PC-9 (cell line): ENCODE measurements at places on chromosomes 16 and 17.

DNA sequence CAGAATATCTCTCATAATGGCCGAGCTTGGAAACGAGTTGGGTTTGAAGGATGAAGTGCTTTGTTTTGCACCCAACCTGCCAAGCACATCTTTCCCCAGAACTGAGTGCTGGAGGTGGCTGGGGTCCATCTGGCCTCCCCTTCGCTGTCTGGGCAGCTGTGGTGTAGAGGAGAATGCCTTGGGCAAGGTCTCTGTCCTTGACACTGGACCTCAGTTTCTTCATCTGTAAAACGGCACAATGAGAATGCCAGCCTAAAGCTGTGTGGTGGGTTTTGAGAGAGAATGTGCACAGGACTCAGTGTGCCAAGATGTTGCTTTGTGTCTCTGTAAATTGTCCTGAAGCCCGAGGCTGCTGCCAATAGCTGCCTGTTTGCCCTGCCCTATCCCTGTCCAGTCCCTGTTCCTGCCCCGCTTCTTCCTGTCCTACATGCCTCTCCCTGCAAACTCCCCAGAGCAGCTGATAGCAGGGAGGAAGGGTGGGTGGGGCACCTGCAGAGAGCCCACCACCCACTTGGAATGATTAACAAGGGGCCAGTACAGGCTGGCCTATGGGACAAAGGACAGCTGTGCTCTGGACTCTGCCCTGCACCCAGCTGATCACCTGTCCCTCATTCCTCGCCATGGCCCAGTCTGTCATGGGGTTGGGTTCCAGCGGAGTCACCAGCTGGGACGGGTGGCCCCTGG lies 15.3 kb downstream of the LASP1 start:
- no peak overlapping the region for H3K4me3 ChIP-seq
- H3K27ac ChIP-seq: no peak overlapping the region
- H3K36me3 ChIP-seq: peaks cover 41% of the 10 kb centered on the region
- peaks cover 39% of the 10 kb centered on the region for H3K4me1 ChIP-seq
- DNase-seq: no peak

DNA sequence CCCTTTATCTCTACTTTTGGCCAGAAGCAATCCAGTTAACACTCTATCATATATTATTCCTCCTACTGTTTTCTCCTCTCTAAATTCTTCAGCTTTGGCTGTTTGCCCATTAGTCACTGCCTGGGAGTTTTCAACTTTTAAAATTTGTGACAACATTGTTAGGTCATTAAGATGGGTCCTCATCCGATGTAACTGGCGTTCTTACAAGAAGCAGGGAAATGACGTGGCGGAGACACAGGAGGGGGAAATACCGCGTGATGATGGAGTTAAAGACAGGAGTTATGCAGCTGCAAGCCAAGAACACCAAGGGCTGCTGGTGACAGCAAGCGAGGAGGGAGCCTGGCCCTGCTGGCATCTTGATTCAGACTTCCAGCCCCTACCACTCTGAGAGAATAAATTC lies 34.8 kb upstream of the CPHXL start:
- DNase-seq: no peak
- H3K4me1 ChIP-seq: no peaks in the 10 kb centered on the region
- no peak overlapping the region for H3K27ac ChIP-seq
- H3K4me3 ChIP-seq: no peak overlapping the region

DNA sequence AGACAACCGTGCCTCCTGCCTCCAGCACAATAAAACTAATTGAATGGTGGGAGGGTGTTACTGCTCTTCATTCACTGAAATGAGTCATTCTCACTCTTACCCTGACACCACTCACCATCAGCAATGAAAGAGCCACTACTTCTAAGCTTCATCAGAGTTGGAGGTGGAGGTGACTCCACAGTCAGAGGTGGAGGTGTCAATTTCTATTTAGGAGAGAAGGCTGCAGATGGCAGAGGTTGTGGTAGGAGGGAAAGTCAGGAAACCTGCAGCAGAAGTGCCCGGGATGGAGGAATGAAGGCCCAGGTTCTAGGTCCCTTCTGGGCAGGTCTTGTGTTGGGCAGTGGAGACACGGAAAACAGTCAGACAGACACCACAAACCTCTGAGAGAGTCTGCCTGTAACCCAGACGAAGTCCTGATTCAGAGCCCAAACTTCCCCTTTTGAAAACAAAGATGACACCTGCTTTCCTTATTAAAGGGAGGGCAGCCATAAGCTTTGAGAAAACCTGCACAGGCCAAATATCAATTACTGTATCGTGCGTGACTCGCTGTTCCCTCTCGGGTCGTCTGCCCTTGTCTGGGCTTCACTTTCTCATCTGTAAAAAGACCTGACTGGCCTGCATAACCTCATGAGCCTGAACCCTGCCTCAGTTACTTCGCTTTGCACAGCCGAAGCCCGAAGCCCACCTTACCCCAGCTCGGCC lies 668 bp downstream of the ATPAF2 start:
- H3K4me3 ChIP-seq: peak overlapping the region; percentile 92
- H3K36me3 ChIP-seq: no peaks in the 10 kb centered on the region
- H3K27me3 ChIP-seq: no peaks in the 10 kb centered on the region
- DNase-seq: no peak
- no peak overlapping the region for H3K27ac ChIP-seq

DNA sequence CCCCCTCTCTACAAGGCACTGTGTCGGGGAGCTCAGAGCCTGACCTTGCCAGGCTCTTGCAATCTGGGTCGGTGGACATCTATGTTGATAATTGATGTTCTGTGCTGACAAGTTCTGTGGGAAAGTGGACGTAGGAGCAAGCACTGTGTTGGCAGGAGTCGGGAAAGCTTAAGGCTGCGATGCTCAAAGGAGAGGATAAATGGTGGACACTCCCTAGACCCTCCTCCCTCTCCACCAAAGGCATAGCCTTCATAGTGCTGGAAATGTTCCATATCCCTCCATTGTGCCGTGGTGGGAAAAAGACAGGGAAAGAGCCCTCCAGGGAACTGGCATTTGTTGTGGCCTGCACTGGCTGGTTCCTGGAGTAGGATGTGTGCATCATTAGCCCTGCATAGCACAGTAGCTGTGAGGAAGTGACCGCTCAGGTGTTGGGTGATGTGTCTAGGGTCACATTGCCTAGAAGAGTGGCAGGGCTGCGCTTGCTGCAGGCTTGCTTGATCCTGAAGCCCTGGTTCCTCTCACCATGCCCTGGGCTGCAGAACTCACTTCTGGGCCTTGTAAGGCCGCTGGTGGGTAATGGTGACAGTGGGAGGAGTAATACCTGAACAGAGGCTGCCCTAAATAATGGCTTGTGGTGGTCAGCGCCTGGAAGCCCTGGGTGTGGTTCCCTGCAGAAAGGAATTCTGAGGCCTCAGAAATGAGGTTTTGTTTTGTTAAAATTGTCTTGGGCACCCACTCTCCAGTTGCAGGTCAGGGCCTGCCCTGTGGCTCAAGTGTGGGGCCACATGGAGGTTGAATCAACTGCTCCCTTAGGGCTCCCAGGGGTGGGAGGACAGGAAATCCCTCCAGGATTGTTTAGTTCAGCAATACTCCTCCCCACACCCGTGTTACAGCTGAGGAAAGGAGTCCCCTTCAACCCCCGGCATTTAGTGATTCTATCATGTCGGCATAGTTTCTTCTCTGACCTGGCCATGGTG lies 62.6 kb downstream of the KSR1 start:
- no peak overlapping the region for H3K27ac ChIP-seq
- H3K4me3 ChIP-seq: no peak overlapping the region

DNA sequence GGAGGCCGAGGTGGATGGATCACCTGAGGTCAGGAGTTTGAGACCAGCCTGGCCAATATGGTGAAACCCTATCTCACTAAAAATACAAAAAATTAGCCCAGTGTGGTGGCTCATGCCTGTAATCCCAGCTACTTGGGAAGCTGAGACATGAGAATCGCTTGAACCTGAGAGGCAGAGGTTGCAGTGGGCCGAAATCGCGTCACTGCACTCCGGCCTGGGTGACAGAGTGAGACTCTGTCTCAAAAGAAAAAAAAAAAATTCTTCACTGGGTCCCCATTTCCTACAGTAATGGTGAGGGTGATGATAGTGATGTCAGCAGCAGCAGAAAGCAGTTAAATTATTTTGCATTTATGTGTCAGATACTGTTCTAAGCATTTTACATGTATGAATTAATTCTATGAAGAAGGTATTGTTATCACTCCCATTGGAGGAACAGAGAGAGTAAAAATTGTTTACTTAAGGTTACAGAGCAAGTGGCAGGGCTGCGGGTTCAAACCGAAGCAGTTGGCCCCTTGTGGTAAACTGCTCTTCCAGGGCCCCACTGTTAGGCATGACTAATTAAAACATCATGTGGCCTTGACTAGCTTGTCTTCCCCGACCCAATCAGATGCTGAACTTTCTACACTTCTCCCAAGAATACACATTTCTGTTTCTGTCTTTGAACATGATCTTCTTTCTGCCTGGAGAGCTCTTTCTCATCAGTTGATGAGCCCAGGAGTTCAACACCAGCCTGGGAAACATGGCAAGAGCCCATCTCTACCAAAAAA lies 45.8 kb downstream of the STAT3 start:
- no peak for DNase-seq
- H3K36me3 ChIP-seq: peaks cover 12% of the 10 kb centered on the region; the same call in 1 of the 2 replicates
- peaks cover 17% of the 10 kb centered on the region for H3K4me1 ChIP-seq

- DNase-seq: no peak
- H3K4me1 ChIP-seq: no peaks in the 10 kb centered on the region
- no peak overlapping the region for H3K4me3 ChIP-seq
- H3K27ac ChIP-seq: no peak overlapping the region
Observed at GRCh38 chr16:287298-287811, 4.4 kb downstream of the PDIA2 start.

- H3K36me3 ChIP-seq: no peaks in the 10 kb centered on the region
- DNase-seq: peak; percentile 52
- no peak overlapping the region for H3K27ac ChIP-seq
- H3K4me3 ChIP-seq: no peak overlapping the region
- H3K27me3 ChIP-seq: no peaks in the 10 kb centered on the region
Observed at GRCh38 chr17:50626037-50626574, 8.6 kb upstream of the ABCC3 start.

DNA sequence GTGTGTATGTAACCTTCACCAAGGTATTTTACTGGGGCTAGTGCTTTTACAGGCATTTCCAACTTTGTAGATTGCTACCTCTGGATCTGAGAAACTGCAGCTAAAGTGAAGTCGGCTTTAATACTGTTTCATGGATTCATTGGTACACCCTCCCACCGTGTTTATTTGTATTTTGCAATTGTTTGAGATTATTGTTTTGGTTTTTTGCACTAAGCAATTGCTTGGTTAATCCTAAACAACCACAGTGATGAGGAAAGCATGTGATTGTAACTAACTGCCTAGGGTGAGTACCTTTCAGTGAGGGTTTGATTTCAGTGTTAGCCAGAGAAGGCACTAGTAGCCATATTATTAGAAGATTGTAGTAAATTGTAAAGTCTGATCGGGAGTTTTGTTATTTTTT lies 3.3 kb downstream of the LUC7L3 start:
- H3K36me3 ChIP-seq: peaks cover 20% of the 10 kb centered on the region
- peak overlapping the region; percentile 22; the same call in 1 of the 2 replicates for H3K4me3 ChIP-seq
- no peak overlapping the region for H3K27ac ChIP-seq
- DNase-seq: no peak
- H3K4me1 ChIP-seq: peaks cover 47% of the 10 kb centered on the region
- H3K27me3 ChIP-seq: no peaks in the 10 kb centered on the region
